ENCODE measurements at places on chromosomes 5 and 9.
A peak's percentile ranks its signal among the peaks of the same experiment; 100 is the strongest.

GRCh38 chr9:97562542-97562941, 61.1 kb downstream of the TMOD1 start:
- no peak for DNase-seq

- no peak for DNase-seq
Measured at GRCh38 chr9:15512204-15512603, 1.4 kb upstream of the PSIP1 start.

DNA sequence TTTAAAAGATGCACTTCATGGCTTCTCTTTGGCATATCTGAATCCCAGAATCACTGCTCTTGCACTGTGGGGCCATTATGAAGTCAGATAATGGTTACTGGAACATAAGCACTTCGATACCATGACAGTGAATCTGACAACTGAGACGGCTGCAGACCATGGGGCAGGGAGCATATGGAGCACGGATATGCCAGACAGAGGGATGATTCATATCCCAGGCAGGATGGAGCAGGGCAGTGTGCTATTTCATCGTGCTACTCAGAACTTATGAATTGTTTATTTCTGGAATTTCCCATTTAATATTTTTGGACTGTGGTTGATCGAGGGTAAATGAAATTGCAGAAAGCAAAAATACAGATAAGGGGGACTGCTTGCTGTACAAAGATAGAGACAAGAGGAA, 145.0 kb downstream of the EGFLAM start:
- no peak for DNase-seq

GRCh38 chr9:134814598-134815215, 65.9 kb upstream of the FCN2 start:
- DNase-seq: no peak

DNA sequence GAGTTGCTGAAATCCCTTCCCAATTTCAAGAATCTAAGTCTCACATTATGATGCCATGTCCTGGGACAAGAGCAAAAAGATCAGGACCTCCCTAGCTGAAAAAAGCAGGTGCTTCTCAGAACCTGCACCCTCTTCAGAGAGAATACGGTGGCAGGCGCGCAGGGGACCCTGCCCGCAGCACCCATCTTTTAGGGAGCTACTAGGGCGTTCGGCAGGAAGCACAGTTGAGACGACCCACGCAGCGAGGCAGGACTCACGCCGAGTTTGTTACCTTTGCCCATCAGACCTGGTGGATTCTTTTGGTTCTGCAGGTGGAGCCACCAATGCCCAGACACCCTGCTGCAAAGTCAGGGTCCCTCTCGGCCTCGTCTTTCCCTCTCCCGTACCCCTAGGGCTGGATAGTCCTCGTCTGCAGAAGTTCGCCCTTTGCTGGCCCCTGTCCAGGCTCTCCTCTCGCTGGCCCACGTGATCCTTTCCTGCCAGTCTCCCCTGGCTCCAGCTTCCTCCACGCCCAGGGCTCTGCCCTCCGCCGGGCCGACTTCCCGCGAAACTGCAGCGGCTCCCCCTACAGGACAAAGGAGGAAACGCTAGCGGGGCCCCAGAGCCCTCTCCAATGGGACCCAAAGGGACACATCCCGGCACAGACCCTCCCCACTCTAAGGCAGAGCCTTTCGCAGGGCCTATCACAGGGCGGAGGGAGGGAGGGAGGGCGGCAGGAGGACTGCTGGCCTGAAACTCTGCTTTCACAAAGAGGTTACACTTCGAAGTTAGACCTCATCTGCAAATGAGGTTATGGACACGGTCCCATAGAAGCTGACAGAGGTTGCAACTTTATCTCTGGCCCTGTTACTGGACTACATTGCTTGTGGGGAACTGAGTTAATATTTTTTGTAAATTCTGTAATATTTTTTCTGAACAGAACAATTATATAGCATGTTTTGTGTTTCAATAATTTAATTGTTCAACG, 28.8 kb downstream of the TMEM174 start:
- DNase-seq: peak; percentile 57

DNA sequence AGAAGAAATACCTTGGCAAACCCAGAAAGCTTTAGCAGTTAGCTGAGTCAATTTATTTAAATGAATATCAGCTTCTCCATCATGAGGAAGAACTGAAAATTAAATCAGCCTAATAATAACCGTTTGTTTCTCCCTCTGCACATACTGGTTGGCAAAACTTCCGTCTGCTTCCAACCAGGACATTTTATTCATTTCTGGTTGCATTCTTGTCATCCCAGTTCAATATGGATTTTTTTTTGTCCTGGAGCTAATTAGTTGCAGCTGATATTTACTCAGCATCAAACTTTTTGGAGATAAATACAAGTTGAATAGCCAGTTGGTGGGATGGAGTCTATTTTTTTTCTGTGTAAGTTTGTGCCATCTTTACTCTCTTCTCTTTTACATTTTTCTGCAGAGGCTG, 126.5 kb upstream of the GDNF start:
- no peak for DNase-seq

DNA sequence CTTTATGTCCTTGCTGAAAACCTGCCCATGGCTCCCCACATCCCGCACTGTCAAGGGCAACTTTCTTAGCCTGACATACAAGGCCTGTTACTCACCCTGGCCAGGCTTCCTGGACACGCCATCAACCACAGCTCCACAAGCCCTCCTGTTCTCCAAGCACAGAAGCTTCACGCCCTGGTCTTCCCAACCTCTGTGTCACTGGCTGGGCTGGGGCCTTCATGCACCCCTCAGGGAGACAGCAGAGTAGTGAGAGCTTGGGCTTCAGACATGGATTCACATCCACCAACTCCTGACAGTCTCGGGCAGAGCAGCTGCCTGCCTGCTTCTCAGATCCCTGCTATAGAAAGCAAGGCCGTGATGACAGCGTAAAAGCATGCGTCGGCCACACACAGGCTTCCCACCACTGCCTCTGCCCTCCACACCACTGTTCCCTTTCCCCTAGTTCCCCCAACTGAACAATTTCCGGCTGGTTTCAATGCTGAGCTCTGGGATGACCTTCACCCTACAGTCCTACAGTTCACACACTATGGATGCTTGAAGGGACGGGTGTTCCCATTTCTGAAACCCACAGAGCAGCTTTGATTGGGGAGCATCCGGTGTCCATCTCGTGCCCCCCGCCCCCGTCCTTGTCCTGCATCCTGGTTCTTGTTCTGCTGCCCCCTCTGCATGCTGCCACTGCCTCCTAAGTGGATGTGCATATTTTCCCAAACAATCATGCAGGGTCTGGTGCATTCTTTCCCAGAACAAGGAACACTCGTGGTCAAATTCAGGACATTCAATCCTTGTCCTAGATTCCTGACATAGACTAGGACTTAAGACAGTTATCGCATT, 33.4 kb upstream of the ADAMTS2 start:
- DNase-seq: no peak

DNA sequence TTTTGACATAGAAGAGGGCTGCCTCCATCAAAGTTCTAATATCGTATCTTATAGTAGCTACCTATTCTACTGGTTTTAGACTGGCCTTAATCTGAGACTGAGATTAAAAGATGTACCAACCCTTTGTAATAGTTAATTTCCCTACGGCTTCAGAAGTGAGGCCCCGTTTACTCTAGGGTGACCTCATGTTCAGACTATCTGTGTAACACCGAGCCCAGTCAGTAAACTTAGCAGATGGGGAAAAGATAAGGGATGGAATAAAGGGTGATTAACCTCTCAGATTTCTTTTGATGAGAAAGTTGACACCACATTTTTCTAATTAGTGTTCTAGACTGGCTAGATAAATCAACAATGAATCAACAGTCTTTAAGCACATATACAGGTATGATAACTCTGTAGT, 283.1 kb downstream of the KCTD16 start:
- no peak for DNase-seq

DNA sequence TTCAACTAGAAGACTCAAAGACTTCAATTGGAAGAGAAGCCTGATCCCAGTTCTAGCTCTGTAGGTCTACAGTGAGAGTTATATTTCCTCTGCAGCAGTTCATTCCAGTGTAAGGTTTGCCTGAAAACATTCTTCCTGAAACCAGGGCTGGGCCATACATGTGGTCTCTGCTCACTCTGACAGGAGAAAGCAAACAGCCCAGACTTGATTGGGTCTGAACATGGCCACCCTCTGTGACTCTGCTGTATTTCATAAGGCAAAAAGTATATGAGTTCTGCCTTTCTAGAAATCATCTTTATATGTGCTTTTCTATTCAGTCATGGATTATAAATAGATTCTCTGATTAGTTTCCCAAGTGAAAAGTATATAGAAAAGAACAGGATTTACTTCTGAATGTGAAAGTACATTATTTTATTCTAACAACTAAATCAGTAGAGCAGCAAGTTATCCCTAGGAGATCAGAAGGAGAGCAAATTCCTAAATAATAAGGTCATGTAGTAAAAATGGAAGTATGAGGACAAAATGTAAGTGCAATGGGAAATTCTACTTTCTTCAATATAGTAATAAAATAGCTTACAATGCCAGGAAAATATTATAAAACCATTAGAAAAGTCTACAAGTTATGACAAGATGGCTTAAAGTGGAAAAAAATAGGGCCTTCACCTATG, 144.3 kb downstream of the EFNA5 start:
- no peak for DNase-seq

- DNase-seq: no peak
Measured at GRCh38 chr5:74542482-74542881, 98.0 kb downstream of the ENC1 start.
